ENCODE measurements at places on chromosomes 12 and 14.
A peak's percentile ranks its signal among the peaks of the same experiment; 100 is the strongest.

DNA sequence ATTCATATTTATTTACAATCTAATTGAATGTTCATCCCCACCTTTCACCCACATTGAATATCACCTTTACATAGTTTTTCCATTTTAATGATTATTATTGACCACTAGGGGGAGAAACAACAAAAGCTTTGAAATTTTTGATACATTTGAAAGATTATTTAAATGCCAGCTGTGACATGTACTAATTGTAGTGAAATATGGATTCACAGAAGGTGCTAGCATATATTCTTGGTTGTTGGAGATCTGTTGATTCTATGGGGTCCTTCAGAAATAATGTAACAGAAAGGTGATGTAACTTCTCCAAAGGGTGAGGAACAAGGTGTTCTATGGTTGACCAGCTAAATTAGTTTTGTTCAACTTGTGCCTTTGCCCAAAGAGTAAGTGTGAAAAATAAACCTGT is 22.4 kb upstream of the GPR33 start:
- DNase-seq = peak; percentile 8

- no peak for DNase-seq
Measured at GRCh38 chr12:32920506-32921085, 24.0 kb upstream of the PKP2 start.

DNA sequence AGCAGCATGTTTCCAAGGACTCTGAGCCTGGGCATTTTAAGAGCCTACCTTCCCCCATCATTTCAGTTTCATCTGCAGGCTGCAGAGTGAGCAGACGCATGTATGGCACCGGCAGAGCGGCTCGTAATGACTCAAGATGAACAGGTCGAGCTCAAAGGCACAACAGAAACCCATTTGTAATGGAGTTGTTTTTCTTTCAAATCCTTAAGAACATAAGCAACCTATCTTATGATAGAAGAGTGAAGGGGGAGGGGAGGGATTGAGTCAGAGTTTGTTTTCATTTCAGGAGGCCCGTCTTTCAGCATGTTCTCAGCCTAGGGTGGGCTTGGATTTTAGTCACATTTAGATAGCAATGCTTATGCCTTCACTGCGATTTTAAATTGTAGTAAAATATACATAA is 54.9 kb upstream of the CISTR start:
- no peak for DNase-seq

DNA sequence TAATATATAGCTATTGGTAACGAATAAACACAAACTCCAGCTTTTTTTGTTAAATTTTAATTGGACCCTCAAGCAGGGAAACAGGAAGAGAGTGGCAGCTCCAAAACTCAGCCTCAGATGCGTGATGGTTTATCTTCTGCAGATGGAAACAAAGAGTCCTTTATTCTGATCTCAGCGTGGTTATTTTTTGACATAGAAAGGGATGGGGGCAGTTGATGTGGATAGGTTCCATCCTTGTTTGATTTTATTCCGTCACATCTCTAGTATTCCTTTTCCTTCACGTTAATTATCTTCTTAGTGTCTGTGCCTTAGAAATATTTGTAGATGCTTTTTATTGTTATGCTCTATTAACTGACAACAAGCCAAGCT is 447.6 kb upstream of the SEL1L start:
- DNase-seq = peak; percentile 29

- no peak for DNase-seq
Measured at GRCh38 chr12:16266085-16266484, 11.4 kb downstream of the SLC15A5 start.

DNA sequence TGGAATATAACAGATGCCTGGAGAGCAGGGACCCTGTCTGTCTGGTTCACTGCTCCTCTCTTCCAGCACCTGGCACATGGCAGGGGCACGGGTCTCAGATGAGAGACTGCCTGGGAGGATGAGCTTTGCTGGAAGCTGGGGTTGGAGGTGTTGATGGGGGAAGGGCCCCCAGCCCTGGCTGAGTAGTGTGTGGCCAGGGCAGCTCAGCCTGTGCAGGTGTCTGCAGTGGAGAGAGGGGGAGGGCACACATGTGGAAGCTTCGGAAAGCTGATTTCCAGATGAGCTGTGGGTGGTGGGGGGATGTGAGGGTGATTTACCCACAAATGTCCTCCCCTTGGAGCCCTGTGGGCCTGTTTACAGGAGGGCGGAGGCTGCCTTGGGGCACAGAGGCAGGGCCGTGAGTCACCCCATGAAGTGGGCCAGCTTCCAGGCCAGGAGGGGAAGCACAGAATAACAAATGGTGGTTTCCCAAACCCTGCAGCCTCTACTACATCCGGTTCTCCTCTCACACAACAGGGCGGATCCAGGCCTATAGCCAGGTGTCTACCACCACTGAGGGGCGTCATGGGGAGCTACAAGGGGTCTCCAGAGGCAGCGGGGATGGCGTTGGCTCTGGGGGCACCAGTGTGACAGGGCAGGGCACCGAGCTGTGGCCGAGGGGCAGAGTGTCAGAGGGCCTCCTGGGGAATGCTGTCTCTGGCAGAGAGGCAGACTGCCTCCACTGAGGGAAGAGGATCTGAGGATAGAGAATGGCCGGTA is 11.0 kb downstream of the KRT7 start:
- no peak for DNase-seq

All from retina (tissue), 1 donor.